Activated CD8-positive, alpha-beta T cell treated with anti-CD3 and anti-CD28 coated beads, Interleukin-2, amount 10 ng/mL, durations not matched to agents 7 days and 5 days (primary cell): ENCODE measurements at places on chromosomes 2 and 18.

GRCh38 chr2:66555501-66556324 lies 120.8 kb downstream of the MEIS1 start:
- no peak for DNase-seq

- no peak for DNase-seq
Observed at GRCh38 chr18:79361766-79362522, 33.8 kb upstream of the NFATC1 start.

DNA sequence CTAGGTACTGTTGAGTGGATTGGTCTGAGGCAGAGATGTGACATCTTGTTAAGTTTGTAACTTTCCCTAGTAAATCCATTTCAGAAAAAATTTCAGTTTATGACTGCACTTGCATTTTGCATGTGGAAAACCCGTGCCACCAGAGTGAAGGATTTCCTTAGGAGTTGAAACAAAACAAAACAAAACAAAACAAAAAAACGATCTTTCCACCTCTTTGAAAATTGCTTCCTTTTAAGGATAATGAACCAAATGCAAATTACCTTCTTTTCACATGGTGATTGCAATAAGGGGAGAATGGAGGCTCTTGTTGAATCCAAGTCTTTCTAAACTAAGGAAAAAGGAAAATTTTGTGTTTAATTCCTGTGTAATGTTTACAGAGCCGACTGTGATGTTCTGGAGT lies 43.2 kb downstream of the PHLPP1 start:
- no peak for DNase-seq

- no peak for DNase-seq
Observed at GRCh38 chr2:45855374-45855773, 203.9 kb downstream of the PRKCE start.

GRCh38 chr2:64722291-64723044 lies 68.8 kb upstream of the SERTAD2 start:
- no peak for DNase-seq

GRCh38 chr18:68406761-68407160 lies 308.1 kb downstream of the TMX3 start:
- no peak for DNase-seq

- DNase-seq: no peak
Observed at GRCh38 chr2:132949108-132949507, 279.1 kb upstream of the LYPD1 start.

DNA sequence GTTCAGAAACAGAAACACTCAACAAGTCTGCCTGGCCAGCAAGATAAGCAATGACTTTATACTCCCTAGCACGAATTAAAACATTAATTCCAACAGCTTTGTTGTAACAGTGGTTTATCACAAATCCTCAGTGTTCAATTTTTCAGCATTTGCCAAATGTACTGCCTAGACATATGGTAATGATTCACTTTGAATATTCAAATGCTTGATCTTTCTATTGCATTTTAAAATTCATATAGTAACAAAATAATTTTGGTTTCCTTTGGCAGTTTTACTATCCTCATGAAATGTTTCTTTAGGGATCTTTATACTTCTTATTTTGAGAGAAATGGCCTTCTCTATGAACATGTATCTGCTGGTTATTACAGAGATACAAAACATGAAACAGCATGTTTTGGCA lies 851.8 kb upstream of the NXPH2 start:
- no peak for DNase-seq

DNA sequence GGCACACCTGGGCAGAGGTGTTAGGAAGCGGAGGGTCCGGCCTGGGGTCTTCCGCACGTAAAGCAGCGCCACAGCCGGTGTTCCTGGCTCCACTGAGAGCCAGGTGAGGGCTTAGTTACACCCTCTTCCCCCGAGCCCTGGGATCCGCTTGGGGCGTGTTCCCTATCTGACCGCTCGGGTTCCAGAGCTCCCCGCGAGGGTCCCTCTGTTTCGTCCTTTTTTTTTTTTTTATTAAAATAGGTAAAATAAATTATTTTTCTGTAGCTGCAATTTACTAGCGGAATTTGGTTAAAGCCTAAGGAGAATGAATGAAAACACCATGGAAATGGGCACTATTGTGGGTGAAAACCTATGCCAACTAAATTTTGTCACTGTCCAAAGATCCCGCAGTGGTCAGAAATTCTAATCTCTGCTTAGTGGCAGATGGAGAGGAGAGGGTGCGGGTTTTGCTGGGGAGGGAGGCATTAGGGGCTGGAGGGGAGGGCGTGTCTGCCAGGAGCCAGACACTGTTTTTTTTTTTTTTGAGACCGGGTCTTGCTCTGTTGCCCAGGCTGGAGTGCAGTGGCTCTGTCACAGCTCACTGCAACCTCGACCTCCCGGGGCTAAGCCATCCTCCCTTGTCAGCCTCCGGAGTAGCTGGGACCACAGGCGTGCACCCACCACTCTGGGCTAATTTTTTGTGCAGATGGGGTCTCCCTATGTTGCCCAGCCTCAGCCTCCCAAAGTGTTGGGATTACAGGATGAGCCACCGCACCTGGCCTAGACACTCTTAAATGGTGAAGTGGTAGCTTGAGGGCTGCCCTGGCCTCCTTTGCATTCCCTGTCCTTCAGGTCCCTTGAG lies 834 bp downstream of the PDCL3 start:
- DNase-seq: no peak
